H1 (cell line): ENCODE measurements at places on chromosomes 2 and 18. TPM values are rescaled to one million over a fixed set of nuclear protein-coding genes. Genes with fewer than 3 reads are reported as not detected.

DNA sequence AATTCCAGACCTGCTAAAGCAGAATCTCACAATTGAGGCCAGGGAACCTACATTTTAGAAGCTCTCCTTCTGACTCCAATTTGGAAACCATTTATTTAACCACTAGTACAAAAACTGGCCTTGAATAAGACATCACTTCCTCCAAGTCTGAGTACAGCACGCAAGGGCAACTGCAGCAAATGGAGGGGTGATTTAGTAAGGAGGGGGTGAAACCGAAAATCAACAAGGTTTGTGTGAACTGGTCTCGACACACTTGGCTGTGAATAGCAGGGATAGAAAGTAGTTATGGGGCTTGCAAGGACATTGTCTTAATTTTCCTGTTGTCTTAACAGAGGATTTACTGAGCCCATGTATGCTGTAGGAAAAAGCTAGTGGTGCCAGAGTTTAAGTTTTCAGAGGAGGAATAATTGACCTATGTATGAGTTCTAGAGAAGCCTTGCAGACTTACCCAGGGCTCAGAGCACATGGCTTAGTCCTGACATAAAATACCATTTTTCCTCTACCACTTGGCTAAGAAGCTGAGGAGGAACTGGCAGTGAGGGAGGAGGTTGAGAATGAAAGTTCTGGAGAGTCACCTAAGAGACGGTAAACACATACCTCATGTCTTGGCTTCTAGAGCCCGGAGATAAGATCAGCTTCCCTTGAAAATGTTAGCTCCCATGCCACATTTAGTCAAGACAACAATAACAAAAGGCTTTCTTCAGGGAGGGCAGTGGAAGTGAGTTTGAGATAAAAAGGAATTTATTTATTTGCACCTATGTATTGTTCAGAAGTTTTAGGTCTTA is 114.8 kb downstream of the SMAD2 start:
- DNase-seq = no peak

The GALNT13 gene
- total RNA-seq = 9.6 and 10.4 TPM in 2 replicates

The STEAP3 gene
- total RNA-seq = 21.7 and 22.2 TPM in 2 replicates

DNA sequence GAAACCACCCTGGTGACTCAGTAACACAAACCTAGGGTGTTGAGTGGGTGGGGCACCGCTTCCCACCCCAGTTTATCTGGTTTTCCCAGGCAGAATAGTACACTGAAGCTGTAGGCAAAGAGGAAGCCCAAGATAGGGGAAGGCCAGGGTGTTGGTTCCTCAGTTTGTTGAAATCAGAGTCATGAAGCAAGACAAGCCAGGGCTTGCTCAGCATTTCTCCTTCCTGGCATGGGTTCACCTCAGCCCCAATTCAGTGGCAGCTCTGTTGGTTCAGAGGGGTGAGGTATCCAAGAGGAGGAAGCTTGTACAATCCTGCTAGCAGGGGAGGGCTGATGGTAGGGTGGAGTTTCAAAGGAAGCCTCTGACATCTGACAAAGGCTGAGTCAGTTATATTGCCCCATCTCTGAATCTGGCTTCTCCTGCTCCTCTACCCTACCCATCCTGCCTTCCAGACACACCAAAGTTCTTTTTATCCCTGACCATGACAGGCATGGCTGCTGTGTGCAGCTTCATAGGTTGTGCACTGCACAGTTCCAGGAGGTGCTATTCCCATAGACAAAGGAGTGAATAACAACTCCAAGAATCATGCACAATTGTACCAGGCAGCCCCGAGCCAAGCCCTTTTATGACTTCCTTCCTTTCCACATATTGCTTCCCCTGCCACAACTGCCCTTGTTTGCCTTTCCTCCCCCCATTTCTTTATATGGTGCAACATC is 24.9 kb upstream of the RAB10 start:
- no peak for DNase-seq

GRCh38 chr18:55483266-55483871 is 104.6 kb downstream of the TCF4 start:
- no peak for DNase-seq

DNA sequence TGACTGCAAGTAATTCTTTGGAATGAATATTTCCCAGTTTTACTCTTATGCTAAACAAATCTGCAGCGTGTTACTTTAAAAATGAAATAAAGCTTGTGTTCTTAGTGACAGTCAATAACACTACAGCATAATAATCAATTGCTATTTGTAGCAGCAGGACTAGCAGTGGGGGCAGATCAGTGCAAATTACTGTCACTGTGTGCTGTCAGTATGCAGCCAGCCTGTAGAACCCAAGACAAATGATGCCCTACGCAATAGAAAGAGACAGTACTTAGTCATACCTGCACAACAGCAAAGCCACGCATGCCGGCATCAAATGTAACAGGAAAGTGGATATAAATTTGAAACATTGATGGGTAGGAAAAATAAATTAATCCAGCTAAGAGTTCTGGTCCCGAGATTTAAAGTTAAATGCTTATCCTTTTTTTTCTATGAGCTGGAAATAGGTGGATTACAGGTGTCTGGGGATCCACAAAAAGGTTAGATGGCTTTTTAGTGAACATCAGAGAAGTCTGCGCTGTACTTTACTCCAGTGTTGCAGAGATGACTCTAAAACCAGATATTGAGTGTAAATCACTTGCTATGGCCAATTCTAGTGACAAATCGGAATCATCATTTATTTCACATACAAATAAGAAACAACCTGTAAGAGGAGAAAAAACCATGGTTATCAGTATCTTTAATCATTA is 812.4 kb upstream of the ZEB2 start:
- DNase-seq = no peak

The TXNDC2 gene
- total RNA-seq = 0.09 TPM in 1 of 2 replicates, not detected in the other

The MC4R gene
- not detected in 2 replicates for total RNA-seq

DNA sequence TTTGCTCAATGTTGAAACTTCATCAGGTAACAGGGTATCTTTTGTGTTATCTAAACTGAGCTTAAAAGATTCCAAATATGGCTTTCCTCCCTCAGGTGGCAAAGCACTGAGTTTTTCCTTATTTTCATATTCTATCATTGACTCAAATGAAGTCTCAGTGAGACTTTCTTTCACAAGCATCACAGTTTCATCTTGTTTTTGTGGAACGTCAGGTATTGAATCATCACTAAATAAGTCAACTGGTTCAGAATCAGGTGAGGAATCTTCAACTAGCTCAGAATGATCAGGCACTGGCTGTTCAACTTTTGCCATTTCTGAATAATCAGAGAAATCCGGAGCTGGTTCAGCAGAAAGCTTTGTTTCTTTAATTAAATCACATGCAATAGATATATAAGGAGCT is 24.6 kb downstream of the RTN4 start:
- DNase-seq = no peak

GRCh38 chr18:36128907-36129299 is 237 bp downstream of the SLC39A6 start:
- no peak for DNase-seq

- DNase-seq = no peak
Measured at GRCh38 chr2:10402653-10403215, 45.4 kb downstream of the ODC1 start.

The ZNF519 gene
- 38.6 and 40.4 TPM in 2 replicates for total RNA-seq

GRCh38 chr18:48538531-48539405 is at the start of gene CTIF:
Gene CTIF (plus strand): TSS chr18:48539031. CDS start chr18:48619566, 80,535 bp downstream.
- peak; percentile 93 for DNase-seq

The MOCOS gene
- 5.8 and 6.5 TPM in 2 replicates for total RNA-seq

The PLA2R1 gene
- total RNA-seq = 1.5 and 2.2 TPM in 2 replicates

GRCh38 chr18:48472610-48473009 is 63.4 kb upstream of the ZBTB7C start:
- no peak for DNase-seq

The FAM228A gene
- total RNA-seq = not detected in 2 replicates

DNA sequence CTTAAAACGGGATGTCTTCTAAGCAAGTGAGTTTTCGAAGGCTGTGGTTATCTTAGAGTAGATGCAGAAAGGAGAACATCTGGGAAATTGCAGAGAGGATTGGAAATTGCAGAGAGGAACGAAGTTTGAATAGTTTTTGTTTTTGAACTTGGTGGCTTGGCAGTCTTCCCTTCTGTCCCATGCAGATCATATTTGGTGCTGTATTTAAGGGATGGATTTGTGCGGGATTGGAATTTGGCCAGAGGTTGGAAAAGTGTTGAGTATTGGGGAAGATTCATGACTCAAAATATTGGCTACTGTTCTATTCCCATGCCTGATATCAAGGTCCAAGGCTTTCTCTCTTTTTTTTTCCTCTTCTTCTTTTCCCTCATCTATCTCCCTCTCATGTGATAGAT is 18.2 kb downstream of the PTPRM start:
- no peak for DNase-seq

GRCh38 chr2:187379869-187380268 is 68.2 kb downstream of the CALCRL start:
- no peak for DNase-seq

GRCh38 chr18:22330508-22330907 is 87.2 kb downstream of the CTAGE1 start:
- no peak for DNase-seq

- no peak for DNase-seq
Measured at GRCh38 chr2:45651415-45652089, at the start of gene PRKCE. Gene PRKCE (plus strand): TSS chr2:45651675.

The DNER gene
- 14.6 and 16.3 TPM in 2 replicates for total RNA-seq

- DNase-seq = no peak
Measured at GRCh38 chr2:75476761-75477160, 84.0 kb downstream of the EVA1A start.

DNA sequence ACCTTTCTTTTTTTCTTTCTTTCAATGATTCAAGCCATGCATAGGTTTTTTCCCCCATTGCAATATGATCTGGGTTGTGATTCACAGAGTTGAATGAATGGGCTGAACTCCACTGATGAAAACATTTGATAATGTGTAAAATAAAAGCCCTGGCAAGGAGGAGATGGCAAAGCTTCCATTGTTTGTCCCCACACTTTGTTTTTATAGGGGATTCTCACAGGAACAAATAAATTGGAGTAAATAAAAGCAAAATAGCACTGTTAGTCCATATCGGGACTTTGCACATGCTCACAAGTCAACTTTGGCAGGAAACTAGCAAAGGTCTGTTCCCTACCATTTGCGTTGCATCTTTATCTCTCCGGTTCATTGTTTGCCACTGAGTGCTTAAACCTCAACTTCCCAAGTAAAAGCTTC is 55.7 kb downstream of the MEIS1 start:
- no peak for DNase-seq

DNA sequence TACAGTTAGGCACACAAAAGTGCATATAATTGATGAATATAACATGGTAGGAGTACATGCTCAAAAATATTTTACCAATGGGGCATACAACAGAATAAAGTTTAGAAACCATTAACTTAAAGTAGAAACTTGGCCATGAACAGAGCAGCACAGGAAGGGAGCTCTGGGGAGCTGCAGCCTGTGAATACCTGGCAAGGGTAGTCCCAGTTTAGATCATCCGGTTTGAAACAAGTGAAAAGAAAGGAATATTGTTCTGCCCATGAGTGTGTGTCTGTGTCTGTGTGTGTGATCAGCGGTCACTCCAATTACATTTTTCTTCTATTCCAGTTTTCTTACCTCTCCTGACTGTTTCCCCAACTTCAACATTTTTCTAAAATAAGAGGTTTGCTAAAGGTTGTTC is 233.0 kb downstream of the ALK start:
- no peak for DNase-seq

The CAVIN2 gene
- not detected in 2 replicates for total RNA-seq

GRCh38 chr18:69872661-69873060 is 75.0 kb downstream of the CD226 start:
- no peak for DNase-seq

The COPS8 gene
- total RNA-seq = 59.3 and 61.3 TPM in 2 replicates

DNA sequence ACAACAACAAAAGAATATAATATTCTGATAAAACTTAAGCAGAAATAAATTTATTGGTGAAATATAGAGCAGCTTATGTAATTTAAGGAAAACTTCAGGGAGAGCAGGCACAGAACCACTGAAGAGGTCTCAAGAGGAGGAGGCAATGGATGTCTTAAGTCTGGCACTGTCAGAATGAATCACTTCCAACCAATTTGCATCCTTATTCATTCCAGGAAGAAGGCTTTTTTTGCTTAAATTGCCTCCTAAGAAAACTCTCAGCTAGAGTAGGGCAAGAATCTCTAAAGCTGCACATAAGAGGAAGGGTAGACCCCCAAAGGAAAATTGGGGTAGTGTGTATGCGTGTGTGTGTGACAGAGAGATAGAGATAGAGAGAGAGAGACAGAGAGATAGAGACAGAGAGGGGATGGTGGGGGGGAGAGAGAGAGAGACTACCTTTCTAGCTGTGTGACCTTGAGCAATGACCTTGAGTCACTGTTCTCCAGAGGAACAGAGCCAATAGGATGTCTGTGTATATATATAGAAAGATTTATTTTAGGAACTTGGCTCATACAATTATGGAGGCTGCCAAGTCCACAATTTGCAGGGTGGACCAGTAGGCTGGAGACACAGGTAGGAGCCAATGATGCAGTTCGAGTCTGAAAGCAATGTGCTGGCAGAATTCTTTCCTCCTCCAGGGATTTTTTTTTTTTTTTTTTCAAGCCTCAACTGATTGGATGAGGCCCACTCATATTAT is 96.4 kb upstream of the LINC00305 start:
- no peak for DNase-seq

DNA sequence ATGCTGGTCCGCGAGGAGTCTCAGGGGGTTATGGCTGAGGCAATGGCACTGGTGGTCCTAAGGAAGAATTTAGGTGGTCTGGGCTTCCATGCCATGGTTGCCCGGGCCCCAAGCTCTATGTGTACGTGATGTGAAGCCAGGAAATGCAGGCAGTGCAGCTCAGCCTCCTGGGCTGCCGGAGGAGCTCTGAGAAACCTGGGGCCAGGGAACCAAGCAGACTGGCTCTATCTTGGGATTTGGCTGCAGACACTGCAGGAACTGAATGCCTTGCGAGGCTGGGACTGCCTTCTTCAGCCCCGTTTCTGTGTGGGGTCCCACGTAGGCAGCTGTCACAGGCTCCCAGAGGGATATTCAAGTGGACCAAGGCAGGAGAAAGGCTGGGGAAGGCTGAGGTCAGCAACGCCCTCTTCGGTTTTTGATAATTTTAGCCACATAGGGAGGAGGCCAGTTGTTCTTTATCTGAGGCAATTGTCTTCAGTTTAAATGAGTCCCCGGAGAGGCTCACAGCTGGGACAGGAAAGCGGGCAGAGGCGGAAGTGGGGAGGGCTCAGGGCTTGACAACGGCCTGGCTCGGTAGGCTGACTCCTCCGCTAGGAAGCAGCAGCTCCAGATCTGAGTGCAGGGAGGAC is 77.7 kb downstream of the RHOB start:
- no peak for DNase-seq

DNA sequence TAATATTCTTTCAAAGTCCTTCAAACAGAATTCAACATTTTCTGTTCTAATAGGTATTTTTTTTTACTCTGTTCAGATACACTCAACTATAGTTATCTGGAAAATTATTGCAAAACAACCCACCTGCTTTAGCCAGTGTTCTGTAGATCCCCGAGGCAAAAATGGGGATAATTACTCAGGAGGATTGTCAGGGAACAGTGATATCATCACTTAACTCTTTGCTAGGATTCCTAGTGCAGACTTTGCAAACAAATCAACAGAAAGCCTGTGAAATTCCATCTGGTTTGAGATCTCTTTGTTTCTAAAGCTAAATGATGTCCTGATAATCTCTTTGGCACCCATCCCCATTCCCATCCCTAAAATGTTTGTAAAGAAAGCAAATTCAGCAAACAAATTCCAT is 413.6 kb upstream of the MEIS1 start:
- no peak for DNase-seq
